ENCODE measurements at places on chromosomes 7 and 10. TPM values are rescaled to one million over a fixed set of nuclear protein-coding genes. Genes with fewer than 3 reads are reported as not detected.

The EGR2 gene
- 23.9 TPM for total RNA-seq

The DOCK4 gene
- 16.4 TPM for total RNA-seq

The LRIT2 gene
- not detected for total RNA-seq

The SCART1 gene
- 1.4 TPM for total RNA-seq

The SFMBT2 gene
- 1.6 TPM for total RNA-seq

The XRCC2 gene
- total RNA-seq, result 2.1 TPM

The ADAM12 gene
- total RNA-seq, result 8.1 TPM

The RSPH10B gene
- not detected for total RNA-seq

The CPA4 gene
- 3.1 TPM for total RNA-seq

The IL2RA gene
- not detected for total RNA-seq

The ZPBP gene
- not detected for total RNA-seq

The VSTM2A gene
- not detected for total RNA-seq
